ENCODE measurements at places on chromosomes 5 and 9.

DNA sequence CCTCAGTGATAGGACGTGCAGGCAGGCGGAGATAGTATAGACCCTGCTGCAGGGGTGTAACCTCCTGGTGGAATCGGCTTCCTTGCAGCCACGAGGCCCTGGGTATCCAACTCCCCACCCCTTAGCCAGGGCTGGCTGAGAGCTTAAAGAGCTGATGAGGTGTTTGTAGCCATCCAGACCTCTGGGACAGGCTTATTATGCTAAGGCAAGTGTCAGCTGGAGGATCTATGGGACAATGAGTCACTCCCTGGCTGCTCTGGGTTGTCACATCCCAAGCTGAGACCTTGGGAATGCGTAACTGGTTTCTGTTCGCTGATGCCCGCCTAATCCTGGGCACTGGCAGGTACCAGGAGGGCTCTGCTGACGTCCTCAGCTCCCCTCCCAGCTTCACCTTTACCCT, 38.9 kb downstream of the DAB2IP start:
- DNase-seq = no peak

- no peak for DNase-seq
Observed at GRCh38 chr9:126756238-126756637, 48.6 kb upstream of the ZBTB43 start.

DNA sequence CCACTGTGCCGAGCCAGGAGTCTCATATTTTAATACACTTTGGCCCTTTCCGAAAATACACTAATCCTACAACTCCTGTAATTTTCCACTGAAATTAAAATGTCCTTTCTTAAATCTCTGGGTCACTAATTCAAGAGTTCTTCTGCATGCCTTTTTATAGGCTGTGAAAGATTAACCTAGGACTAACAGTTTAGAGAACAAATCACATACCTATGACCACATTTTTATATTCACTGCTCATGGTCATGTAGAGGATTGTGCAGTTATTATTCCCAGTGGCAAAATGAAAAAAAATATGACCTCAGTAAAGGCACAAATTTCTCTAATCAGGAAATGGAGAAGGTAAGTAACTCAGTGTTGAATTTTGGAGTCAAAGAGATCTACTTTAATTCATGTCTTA, 33.4 kb downstream of the SLCO4C1 start:
- DNase-seq = no peak

DNA sequence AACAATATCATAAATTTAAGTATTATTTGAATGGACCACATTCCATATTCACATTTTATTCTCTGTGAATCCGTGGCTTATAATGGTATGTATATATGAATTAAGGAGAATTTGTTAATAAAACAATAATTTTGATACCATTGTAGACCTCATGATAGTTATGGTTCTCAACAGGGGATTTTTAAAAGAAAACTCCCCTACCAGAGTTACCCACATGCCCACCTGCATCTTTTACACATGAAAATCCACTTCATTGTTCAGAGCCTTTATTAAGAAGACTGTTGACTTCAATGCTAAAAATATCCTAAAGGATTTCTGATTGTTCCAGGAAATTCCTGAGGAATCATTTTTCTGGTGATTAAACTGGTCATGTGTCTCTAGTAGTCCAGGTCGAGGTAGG, 557.7 kb upstream of the MEF2C start:
- no peak for DNase-seq

GRCh38 chr9:113963017-113963620, 87.0 kb downstream of the ZNF618 start:
- peak; percentile 6 for DNase-seq

- DNase-seq = no peak
Observed at GRCh38 chr9:8206720-8207119, 407.1 kb upstream of the DMAC1 start.

- DNase-seq = no peak
Observed at GRCh38 chr9:89115426-89115825, 63.2 kb downstream of the SHC3 start.

DNA sequence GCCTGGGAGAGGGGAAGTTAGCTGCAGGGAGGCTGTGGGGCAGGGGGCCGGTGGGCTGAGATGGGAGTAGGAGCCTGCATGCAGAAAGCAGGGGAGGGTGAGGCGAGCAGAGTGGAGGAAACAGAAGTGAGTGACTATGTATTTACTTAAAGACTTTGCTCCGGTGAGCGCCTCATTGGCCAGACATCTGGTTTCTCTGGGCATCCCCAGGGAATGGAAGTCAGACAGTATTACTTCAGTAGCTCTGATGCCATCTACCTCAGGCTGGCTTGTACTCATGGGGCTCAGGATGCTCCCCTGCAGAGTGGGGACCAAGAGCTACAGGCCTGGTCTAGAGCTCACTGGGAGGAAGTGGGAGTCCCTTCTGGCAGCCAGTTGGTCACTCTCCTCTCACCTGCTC, 78.2 kb upstream of the ARAP3 start:
- DNase-seq = no peak
